ENCODE measurements at places on chromosomes 6 and 20. TPM values are rescaled to one million over a fixed set of nuclear protein-coding genes. Genes with fewer than 3 reads are reported as not detected.
A peak's percentile ranks its signal among the peaks of the same experiment; 100 is the strongest.

RBPJL gene
- total RNA-seq = not detected

COL11A2 gene
- 2.4 TPM for total RNA-seq

CRYBG1 gene
- total RNA-seq = 28.0 TPM

RTF2 gene
- 71.5 TPM for total RNA-seq

PI3 gene
- 90.4 TPM for total RNA-seq

ACTL10 gene
- 3.4 TPM for total RNA-seq

NDRG3 gene
- 20.4 TPM for total RNA-seq

CFAP61 gene
- 10.7 TPM for total RNA-seq

DNA sequence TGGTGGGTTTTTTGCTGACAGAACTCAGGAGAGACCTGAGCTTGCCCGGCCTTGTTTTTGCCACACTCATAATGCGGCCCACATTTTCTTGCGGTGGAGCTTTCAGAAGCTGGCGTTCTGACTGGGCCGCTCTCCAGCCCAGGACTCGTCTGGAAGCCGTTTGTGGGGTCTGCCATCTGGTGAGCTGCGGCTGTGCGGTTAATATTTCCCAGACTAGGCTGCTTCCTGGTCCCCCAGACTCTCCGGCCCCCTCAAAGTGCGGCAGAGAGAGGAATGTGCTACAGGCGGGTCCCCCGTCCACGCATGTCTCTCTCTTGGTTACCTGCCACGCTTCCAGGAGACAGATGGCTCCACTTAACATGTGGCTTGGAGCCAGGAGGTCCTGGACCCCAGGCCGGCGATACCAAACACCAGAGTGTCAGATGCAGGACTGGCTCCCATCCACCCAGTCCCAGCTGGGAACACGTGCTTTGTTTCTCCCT, 128.9 kb upstream of the PMEPA1 start:
- no peak overlapping the region for H3K4me3 ChIP-seq
- H3K27me3 ChIP-seq = no peaks in the 10 kb centered on the region
- H3K4me1 ChIP-seq = no peaks in the 10 kb centered on the region
- H3K27ac ChIP-seq = no peak overlapping the region
- peak; percentile 82 for DNase-seq

- H3K27ac ChIP-seq = no peak overlapping the region
- peaks cover 15% of the 10 kb centered on the region for H3K4me1 ChIP-seq
- H3K4me3 ChIP-seq = no peak overlapping the region
- DNase-seq = no peak
These were observed 71.4 kb downstream of the FOXA2 start for GRCh38 chr20:22512911-22513489.

GRCh38 chr6:15356179-15356578, 110.3 kb downstream of the JARID2 start:
- H3K27ac ChIP-seq = no peak overlapping the region
- no peak overlapping the region for H3K4me3 ChIP-seq
- no peaks in the 10 kb centered on the region for H3K36me3 ChIP-seq
- H3K27me3 ChIP-seq = no peaks in the 10 kb centered on the region
- peaks cover 27% of the 10 kb centered on the region for H3K4me1 ChIP-seq

DNA sequence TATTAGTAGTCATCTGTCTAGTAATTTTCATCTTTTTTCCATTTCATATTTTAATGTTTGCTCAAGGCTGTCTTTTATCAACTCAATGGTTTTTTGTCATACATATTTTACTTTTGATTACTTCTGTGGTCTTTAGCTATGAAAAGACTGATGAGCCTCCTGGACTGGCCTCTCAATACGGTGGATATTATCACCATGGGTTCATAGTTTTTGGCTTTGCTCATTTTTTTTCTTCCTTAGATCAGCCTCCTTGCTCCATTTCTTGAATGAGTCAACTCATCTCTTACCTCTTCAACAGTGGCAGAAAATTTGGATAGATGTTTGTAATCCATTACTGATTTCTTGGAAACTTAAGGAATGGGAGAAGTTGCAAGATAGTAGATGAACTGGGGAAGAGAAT, 80.1 kb upstream of the ELOVL5 start:
- H3K4me3 ChIP-seq = no peak overlapping the region
- no peak overlapping the region for H3K27ac ChIP-seq
- DNase-seq = no peak
- no peaks in the 10 kb centered on the region for H3K4me1 ChIP-seq
- H3K27me3 ChIP-seq = no peaks in the 10 kb centered on the region
- H3K36me3 ChIP-seq = no peaks in the 10 kb centered on the region

DNA sequence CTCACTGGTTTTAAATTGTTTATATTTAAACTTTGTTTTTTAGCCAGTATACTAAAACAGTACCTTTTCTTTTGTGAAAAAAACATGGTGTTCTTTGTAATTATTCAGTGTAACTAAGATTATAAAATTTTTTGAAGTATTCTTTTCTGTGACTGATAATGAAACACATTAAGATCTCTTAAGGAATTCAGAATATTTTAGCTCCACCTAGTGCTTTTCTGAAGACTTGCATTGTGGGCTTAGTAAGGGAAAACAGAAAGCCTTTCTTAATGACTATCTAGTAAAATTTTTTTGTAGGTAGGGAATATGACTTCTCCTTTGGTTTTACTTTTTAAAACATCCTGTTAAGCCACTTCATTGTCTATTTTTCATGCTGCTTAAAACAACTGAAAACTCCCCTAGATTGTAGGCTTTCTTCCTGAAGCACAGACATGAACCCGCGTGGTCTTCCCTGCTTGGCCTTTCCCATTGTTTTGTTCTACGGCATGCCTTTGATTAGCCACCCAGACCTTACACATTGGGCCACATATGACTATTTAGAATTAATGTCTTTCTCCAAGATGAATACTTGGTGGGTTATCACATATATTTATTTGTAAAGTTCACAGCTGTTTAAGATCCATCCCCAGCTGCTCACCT, 72.1 kb downstream of the AFDN start:
- no peaks in the 10 kb centered on the region for H3K27me3 ChIP-seq
- no peak overlapping the region for H3K27ac ChIP-seq
- H3K4me1 ChIP-seq = no peaks in the 10 kb centered on the region
- DNase-seq = no peak

GRCh38 chr20:60074276-60074675, 116.1 kb downstream of the CDH26 start:
- no peak for DNase-seq
- H3K27ac ChIP-seq = no peak overlapping the region
- H3K4me3 ChIP-seq = no peak overlapping the region
- no peaks in the 10 kb centered on the region for H3K27me3 ChIP-seq

- H3K27ac ChIP-seq = no peak overlapping the region
- H3K27me3 ChIP-seq = no peaks in the 10 kb centered on the region
- no peak overlapping the region for H3K4me3 ChIP-seq
- H3K36me3 ChIP-seq = no peaks in the 10 kb centered on the region
These were observed 562.3 kb downstream of the DHX35 start for GRCh38 chr20:39524371-39524911.

DNA sequence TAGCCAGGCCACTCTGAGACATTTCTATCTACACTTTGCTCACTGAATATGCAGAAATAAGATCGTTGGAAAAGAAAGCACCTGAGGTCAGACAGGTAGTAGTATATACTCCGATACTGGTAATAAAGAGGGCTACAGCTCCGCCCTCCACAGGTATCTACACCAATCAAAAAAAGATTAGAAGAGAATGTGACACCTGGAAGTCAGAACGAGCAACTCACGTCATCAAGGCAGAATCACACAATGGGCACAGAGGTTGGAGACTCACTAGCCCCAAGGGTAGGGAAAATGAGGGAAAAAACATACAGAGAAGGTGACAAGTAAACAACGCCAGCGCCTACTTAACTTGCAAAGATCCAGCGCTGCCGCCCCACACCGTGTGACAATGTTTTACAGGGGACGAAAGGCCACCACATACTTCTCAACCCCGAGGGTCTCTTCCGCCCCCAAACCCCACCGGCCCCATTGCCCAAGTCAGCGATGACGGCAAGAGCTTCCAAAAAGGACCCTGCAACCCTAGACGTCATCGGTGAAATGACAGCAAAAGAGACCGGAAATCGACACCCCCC, 653 bp downstream of the LMBRD1 start:
- H3K27ac ChIP-seq = peak overlapping the region; percentile 99
- H3K27me3 ChIP-seq = no peaks in the 10 kb centered on the region
- DNase-seq = peak; percentile 80
- no peaks in the 10 kb centered on the region for H3K36me3 ChIP-seq
- H3K4me3 ChIP-seq = peak overlapping the region; percentile 79

- H3K27ac ChIP-seq = no peak overlapping the region
- H3K36me3 ChIP-seq = no peaks in the 10 kb centered on the region
- H3K4me3 ChIP-seq = no peak overlapping the region
- no peaks in the 10 kb centered on the region for H3K27me3 ChIP-seq
- H3K4me1 ChIP-seq = no peaks in the 10 kb centered on the region
These were observed 1109.0 kb upstream of the FLRT3 start for GRCh38 chr20:15446373-15446772.

DNA sequence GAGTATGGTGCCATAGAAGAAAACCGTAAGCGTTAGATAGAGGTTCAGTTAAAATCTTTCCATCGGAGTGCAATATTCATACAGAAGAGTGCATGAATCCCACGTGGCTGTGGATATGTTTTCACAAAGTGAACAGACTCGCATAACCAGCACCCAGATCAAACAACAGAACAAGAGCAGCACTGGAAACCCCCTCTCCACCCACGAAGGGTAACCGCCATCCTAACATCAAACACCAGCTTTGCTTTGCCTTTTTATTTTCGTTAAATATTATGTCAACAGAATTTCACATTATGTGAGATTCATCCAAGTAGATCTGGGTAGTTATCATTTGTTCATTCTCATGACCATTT, 4.7 kb downstream of the GTSF1L start:
- H3K4me3 ChIP-seq = no peak overlapping the region
- DNase-seq = no peak
- no peak overlapping the region for H3K27ac ChIP-seq
- no peaks in the 10 kb centered on the region for H3K27me3 ChIP-seq

- no peaks in the 10 kb centered on the region for H3K27me3 ChIP-seq
- H3K36me3 ChIP-seq = peaks cover 4% of the 10 kb centered on the region
- no peak overlapping the region for H3K4me3 ChIP-seq
- no peak for DNase-seq
These were observed 149.6 kb downstream of the SOBP start for GRCh38 chr6:107639511-107639910.

- peak; percentile 68 for DNase-seq
- no peaks in the 10 kb centered on the region for H3K4me1 ChIP-seq
- H3K36me3 ChIP-seq = no peaks in the 10 kb centered on the region
- H3K4me3 ChIP-seq = no peak overlapping the region
These were observed 240.6 kb downstream of the FOXC1 start for GRCh38 chr6:1850121-1850839.

DNA sequence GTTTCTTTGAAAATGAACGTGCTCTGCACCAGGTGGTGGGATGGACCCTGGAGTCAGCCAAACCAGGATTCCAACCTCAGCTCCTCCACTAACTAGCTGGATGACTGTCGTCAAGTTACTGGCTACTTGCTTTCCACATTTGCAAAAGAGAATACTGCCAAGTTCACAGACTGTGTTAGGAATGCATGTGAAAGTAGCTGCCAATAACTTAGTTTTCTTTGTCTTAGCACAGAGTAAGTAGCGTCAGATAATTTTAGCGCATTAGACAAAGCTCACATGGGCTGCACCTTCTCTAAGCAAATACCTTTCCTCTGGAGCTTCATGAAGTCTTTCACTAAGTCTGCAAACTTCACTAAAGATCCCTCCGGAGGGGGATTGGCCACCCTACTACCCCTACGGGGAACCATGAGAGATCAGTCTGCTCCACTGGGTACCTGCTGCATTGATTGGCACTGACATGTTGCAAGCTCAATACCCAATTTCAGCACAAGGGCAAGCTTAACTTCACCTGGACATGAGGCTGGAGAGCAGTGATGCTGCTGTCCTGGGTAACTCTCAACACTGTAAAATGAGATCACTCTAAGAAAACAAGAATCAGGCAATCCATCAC, 113.9 kb downstream of the MBOAT1 start:
- no peak for DNase-seq
- peaks cover 9% of the 10 kb centered on the region for H3K36me3 ChIP-seq
- H3K4me1 ChIP-seq = no peaks in the 10 kb centered on the region
- no peak overlapping the region for H3K4me3 ChIP-seq
- H3K27ac ChIP-seq = no peak overlapping the region
